ENCODE measurements at places on chromosomes 12 and 14.

DNA sequence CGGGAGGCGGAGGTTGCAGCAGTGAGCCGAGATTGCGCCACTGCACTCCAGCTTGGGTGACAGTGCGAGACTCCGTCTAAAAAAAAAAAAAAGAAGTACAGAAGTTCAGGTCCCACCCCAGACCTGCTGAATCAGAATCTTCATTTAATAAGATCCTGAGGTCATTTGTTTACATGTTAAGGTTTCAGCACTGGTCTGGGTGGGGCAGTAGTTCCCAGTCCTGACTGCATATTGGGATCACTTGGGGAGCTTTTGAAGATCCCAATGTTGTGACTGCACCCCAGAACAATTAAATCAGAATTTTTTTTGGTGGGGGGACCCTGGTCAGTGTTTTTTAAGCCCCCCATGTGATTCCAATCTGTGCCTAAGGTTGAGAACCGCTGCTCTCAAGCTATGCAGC is 11.7 kb upstream of the COL2A1 start:
- no peak for DNase-seq

DNA sequence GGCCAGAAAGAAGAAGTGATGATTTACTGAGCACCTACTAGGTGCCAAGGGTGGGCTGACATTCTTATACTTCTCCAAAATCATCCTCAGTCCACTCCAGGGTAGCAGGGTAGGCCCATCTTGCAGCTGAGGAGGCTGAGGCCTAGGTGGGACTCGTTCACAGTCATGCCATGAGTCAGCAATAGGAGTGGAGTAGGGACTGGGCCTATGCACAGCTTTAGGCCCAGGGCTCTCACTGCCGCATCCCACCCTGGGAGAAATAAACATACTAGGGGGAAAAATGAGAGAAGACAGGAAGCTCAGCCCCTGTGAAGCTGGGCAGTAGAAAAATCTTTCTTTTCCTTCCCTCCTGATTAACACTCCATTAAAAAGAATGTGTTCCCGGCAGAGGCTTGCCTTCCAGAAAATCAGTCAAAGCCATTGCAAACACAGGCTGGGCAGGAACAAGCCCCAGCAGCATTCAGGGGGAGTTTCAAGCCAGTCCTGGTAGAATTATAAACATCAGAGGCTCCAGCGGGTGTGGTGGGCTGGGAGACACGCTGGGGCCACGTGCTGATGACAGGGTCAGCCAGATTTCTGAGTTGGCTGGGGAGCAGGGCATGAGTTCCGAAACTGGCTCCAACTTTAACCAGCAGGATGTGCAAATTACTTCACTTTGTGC is 1.8 kb downstream of the HSPB8 start:
- DNase-seq: no peak

DNA sequence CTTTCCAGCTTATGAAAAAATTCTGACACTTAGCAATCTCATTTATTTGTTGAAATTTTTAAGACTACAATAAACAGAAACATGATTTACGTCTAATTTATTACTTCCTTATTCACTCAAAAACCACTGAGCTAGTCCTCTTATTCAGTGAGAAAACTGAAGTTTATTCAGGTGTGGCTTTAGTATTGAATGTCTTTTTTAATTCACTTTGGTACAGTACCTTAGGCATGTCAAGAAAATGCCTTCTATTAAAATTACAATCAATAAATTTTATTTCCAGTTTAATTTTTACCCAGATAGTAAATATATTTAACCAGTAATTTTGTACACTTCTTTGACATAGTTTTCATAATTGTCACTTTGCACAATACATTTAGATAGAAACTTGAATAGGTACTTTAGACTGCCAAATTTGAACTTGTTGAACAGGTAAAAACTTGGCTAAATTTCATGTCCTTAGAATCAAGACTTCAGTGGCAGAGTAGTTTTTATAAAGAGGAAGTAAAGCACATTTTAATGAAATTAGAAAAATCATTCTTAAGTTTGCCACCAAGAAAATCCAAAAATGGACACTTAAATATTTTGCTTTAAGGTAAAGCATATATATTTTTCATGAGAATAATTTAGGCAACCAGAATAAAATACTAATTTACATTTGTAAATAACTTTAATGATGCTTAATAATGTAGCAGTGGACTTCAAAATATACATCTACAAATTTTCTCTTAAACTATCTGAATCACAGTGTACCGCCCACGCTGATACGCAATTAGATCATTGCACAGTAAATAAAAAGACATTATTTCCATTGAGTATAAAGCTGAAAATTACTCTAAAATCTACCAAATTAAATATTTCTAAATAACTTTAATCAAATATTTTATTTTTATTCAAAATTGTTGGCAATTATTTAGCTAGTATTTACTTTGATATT is 159.1 kb downstream of the RASSF9 start:
- no peak for DNase-seq

GRCh38 chr12:107570721-107571120 is 114.9 kb upstream of the PWP1 start:
- no peak for DNase-seq

GRCh38 chr14:92494512-92494911 is 19.1 kb upstream of the RIN3 start:
- no peak for DNase-seq

DNA sequence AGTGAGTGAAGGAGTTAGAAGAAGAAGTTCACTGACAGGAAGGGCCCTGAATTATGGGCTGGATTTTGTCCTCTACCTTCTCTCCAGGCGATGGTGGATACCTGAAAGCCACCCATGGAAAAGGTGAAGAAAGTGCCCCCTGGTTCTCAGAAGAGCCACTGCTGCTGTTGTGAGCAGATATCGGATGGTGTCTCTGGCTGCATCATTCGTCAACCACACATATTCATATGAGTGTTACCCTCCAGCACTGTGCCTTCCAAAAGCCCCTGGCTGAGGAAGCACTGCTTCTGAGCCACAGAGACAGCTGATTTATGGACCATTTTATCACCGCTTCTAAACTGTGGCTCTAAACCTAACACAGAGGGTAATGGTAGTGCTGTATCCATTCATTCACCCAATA is 2.0 kb upstream of the ACTN1 start:
- no peak for DNase-seq

GRCh38 chr14:69314327-69314726 is 54.4 kb downstream of the GALNT16 start:
- DNase-seq: no peak

DNA sequence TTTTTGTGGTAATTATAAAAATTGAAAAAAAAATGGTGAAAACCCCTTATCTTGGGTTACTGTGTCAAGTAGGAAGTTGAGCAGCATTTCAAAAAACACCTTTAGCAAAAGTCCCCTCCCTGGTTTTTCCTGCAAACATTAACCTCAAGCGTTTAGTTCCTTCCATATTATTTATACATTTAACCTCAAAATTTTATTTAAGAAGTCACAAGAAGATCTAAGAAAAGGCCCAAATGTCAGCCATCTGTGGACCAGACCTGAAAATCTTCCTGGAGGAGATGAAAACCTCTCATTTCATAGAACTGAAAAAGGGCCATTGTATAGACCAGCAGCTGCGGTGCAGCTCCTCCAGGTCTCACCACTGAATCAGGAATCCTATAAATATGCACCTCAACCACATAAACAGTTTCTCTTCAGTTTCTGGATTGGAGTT is 40.4 kb upstream of the BTG1 start:
- DNase-seq: no peak

- peak; percentile 7 for DNase-seq
These were observed 820.7 kb upstream of the FBXO33 start for GRCh38 chr14:40252817-40253447.

DNA sequence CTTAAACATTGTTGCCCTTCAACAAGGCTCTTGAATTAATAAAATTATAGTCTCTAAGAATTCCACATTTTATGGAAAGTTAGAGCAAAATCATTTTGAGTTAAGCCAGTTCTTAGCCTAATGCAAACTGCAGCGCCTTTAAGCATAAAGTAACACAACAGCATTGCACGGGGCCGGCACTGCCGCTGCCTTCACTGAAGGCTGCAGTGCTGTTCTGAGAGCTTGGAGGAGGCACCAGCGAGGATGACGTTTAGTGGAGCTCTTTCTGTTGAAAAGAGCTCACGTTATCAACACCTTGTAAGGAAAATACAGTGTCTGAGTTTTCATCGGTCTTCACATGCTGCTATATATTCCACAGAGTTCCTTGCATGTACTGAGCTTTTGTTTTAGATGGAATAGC is 38.3 kb upstream of the DYNC1H1 start:
- no peak for DNase-seq

GRCh38 chr12:64950711-64951298 is 126.4 kb downstream of the TBC1D30 start:
- DNase-seq: no peak

GRCh38 chr14:30873308-30874119 is 845 bp upstream of the COCH start:
- DNase-seq: no peak

DNA sequence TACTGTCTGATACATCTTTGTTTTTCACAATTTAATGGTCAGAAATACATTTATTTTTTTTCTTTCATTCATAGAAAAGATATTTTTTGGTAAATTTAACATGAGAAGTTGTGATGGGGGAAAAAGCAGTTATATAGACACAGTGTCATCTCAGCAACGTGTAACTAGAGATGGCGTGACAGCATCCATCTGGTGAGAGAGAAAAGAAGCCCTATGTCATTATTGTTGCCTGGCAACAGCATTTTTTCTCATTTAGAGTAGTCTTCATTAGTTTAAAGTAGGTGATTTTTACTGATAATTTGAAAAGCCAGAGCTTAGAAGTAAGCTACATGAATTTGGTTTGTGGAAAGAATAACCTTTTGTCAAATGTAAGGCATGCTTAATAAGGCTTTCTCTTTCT is 128.6 kb downstream of the ACSS3 start:
- DNase-seq: no peak

GRCh38 chr12:34303091-34303870 is 281.0 kb downstream of the ALG10 start:
- no peak for DNase-seq

DNA sequence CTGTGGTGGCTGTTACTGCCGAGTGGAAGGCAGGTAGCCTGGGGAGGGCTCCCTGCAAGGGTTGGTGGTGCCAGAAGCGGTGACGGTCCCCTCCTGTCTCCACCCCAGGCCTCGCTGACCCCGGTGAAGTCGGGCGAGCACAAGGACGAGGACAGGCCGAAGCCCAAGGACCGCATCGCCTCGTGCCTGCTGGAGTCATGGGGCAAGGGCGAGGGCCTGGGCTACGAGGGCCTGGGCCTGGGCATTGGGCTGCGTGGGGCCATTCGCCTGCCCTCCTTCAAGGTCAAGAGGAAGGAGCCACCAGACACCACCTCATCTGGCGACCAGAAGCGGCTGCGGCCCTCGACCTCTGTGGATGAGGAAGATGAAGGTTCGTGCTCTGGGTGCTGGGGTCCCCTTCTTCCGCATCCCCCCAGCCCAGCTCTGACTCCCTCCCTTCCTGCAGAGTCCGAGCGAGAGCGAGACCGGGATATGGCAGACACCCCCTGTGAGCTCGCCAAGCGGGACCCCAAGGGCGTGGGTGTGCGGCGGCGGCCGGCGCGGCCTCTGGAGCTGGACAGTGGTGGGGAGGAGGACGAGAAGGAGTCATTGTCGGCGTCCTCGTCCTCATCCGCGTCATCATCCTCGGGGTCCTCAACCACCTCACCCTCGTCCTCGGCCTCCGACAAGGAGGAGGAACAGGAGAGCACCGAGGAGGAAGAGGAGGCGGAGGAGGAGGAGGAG is 13.3 kb downstream of the SETD1B start:
- DNase-seq: no peak

DNA sequence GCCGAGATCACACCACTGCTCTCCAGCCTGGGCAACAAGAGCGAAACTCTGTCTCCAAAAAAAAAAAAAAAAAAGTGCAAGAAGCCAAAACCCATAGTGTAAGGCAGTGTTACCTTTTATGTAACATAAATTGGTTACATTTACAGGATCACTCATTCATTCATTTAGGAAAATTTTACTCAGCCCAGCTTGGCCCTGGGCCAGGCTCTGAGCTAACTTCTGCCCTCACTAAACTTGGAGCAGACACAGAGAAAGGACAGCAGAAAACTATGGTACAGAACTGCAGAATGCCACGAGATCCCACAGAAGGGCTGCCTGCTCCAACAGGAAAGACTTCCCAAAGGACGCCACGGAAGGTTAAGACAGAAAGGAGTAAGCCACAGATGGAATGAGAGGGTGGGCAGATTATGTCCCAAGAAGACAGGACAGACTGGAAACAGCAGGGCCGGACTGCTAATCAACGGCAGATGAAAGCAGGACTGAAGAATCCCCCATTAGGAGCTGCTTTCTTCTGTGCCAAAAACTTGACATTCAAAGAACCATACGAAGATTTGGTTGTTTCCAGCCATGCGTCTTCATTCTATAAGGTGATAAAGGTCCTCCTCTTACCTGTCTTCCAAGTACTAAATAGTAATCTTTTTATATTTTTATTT is 18.9 kb downstream of the PPP1R13B start:
- no peak for DNase-seq

GRCh38 chr12:96534339-96534738 is 45.0 kb downstream of the CFAP54 start:
- no peak for DNase-seq

- no peak for DNase-seq
These were observed 96.8 kb downstream of the SRGAP1 start for GRCh38 chr12:63941166-63941800.

DNA sequence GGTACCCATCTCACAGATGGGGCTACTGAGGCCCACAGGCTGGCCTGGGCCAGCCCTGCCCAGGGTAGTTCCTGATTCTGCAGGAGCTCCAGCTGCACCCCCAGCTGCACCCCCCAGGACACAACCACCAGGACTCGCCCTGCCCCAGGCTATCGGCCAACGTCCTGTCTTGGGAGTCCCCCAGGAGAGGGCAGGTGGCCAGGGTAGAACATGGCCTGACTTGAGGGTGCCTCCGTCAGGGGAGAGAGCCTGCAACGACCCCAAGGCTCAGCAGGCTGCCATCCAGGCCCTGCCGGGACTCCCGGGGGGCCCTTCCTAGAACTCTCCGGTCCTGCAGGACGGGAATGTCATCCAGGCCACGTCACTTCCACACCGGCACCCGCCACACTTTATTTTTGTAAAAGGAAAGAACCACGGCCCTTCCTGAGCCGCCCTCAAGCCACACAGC is 15.8 kb downstream of the JAG2 start:
- DNase-seq: no peak

GRCh38 chr14:77082356-77082755 is 15.7 kb upstream of the CIPC start:
- no peak for DNase-seq

- DNase-seq: no peak
These were observed 3.5 kb downstream of the ALX1 start for GRCh38 chr12:85283560-85283959.

DNA sequence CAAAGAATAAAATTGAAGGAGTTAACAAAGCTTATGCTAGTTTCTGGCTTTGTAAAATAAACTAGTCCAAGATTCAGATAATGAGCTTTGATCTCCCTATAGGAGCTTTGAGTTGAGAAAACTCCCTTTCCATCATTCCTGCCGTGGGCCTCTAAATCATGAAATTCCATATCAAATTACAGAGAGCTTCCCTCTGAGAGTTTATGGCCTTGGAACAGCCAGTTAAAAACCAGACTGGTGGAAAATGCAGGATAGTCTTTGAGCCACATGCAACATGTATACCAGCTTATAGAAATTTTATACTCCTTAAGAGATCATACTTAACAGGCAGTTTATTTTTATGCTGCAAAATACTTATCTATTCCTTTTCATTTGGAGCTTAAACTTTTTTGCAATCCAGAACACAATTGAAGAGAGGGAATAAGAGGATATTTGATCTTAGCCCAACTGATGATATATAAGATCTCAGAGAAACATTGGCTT is 175.8 kb upstream of the ATP2B1 start:
- DNase-seq: no peak
